ENCODE measurements at places on chromosomes 7 and 10.

DNA sequence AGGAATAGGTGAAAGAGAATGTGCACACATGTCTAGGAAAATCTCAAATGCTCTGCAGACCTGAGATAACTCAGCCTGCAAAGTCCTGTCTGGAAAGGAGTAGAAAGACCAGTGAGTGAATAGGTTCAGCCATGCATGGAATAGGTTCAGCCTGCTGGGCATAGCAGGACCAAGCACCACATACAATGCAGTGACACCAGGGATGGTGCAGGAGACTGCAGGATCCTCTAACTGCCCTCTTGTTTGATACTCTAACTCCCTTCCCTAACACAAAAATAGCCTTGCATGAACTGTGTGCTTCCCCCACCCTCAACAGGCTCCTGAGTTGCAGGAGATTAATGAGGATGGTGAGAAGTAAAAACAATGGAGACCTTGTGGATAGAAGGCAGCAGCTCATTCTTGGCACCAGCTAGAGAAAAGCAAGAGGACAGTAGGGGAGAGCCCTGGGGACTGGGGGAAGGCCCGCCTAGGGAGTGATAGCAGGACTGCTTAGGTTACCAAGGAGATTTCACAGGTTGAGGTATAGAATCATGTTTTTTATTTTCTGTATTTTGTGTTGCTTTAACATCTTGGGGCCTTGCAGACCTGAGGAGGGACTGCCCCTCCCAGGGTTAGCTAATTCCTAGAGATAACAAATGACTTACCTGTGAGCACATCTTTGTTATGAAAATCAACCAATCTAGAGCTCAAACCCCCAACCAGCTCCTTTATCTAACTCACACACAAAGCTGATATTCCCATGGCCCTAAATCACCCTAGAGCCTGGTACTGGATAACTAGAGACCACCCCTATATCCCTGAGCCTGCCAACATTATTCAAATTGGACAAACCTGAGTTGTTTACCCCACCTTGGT is 187.8 kb downstream of the PLPP4 start:
- no peak for DNase-seq

GRCh38 chr7:30284298-30285066 is at the start of gene ZNRF2:
Gene ZNRF2, plus strand, starts transcription at chr7:30284597. Its CDS starts 761 bp downstream, at chr7:30285358.
- DNase-seq: peak; percentile 96

- no peak for DNase-seq
Observed at GRCh38 chr10:5625992-5626777, 40.2 kb downstream of the ASB13 start.

DNA sequence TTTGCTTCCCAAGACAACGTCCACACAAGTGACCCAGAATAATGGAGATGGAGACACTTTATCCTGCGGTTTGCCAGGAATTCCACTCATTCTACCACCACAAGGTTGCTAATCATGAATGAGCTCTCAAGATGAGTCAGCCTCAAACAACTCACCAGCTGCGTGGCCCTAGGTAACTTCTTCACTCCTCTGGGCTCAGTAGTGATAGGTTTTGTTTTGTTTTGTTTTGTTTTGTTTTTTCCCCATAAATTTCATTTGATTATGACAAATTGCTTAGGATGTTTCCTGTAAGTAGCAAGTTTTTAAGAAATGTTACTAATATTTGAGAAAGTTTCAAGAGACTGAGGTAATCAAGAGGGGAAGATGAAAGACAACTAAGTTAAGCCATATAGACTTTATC is 286.8 kb downstream of the PARD3 start:
- no peak for DNase-seq

- DNase-seq: no peak
Observed at GRCh38 chr7:104206841-104207240, 972 bp downstream of the ORC5 start.

GRCh38 chr10:77319557-77319956 is 318.1 kb downstream of the KCNMA1 start:
- DNase-seq: no peak

DNA sequence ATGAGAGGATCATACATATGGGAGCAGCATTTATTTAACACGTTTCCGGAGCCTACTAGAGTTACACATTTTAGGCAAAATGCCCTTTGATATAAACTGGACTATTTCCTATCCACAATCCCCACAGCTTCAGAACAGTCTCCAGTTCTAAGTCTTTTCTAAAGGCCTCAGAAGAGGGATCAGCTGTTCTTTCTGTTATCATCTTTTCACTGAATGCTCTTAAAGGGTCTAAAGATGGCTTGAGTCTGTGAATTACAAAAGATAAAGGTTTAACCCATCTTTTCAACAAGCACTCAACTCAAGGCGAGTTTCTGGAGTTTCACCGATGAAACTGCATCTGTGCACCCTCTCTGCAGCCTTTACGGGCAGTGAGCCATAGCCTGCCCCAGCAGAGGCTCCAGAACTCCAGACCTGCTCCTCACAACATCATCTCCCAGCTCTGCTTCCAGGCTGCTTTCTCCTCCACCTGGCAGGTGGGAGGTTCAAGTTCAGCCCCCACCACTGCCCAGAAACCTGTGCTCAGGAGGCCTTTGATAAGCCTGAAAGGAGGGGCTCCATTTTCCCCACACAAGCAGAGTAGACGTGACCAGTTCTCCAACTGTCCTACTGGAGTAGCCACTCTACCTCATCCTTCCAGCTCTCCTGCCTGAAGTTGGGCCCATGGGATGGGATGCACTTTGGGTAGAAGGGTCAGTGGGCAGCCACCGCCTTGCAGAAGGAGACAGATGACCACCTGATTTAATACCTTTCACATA is 53.4 kb downstream of the HSPA12A start:
- no peak for DNase-seq

Data from NCI-H2081 treated with DMSO at 0.1 percent for 48 hours (cell line).